ENCODE measurements at places on chromosomes 6 and 20.

DNA sequence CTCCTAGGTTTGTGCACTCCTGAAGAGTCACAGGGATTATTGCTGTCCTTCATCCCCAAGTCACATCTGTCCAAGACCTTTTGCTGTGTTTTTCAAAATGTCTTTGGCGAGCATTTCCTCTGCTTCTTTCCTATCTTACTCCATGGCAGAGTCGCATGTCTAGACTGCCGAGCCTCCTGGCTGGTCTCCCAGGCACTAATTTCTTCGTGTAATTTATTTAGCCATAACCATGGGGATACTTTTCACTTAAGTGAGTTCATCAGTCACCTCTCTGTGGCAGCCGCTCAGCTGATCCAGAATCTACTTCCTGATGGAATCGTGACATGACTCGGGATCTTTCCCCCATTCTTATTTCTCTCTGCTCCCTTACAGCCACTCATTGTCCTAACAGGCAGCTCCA, 25.8 kb downstream of the ADGRF5 start:
- DNase-seq: no peak

DNA sequence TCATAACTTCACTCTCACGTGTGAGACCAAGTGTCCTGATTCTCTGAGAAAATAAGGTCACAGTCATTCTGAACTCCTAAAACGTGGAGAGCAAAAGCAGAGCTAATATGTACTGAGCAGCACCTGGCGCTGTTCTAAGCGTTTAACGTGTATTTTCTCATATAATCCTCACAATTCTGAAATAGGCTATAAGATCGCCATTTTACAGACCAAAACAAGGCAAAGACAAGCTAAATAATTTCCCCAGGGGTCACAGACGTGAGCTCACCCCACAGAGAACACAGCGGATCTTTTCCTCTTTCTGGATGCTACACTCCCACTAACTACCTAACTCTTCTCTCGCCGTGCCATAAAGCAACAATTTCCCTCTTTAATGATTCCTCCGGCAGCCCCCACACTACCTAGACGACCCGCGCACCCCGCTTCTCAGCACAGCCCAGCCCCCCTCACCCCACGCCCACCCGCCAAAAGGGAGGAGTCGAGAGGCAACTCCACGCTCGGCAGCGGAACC, 636 bp downstream of the SUPT3H start:
- DNase-seq: no peak

DNA sequence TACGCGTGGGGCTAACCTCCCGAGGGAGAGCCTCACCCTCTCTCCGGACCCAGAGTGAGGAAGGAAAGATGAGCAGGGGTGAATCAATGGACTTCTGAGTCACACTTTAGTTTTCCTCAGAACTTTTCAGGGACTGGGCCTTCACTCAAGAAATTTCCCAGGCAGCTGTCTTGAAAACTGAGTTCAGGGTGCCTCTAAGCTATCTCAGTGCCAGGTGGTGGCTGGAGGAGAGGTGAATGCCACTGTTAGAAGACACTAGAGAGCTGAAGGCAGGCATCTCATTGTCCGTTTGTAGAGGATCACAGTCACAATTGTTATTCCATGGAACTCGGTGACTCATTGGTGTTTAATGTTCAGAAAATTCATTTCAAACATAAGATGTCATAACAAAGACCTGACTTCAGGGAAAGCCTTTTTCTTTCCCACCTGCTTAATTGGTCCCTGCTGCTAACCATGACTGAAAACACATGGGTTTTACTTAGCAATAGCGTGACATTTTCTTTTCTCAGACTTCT, 5.3 kb upstream of the SERPINB6 start:
- no peak for DNase-seq

GRCh38 chr6:166563805-166564204, 22.7 kb downstream of the RAMACL start:
- DNase-seq: no peak

DNA sequence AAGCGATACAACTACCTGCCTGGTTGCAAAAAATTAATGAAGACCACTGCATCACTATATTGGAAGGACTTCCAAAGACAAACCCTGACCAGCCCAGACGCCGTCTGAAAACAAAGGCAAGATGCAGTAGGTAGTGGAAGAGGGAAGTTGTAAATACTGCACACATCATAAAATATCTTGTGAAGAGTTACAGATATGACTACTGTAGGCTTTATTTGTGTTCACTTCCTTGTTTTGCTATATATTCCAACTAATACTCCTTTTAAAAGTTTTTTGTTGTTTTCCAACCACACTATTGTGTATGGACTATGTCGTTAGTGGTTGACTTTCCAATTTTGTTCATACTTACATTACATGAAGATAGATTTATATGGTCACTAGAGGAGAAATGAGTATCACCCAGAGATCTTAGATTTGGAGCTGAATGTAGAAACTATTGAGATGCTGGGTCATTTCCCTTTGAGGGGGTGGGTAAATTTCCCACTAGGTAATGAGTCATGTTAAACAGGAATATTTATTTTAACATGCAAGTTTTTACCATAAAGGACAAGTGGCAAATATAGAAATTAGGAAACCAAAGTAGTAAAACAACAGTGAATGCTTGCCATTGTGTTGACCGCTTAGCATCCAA, 16.6 kb upstream of the TXLNB start:
- no peak for DNase-seq

GRCh38 chr20:36997121-36997520, 45.6 kb upstream of the SAMHD1 start:
- no peak for DNase-seq

DNA sequence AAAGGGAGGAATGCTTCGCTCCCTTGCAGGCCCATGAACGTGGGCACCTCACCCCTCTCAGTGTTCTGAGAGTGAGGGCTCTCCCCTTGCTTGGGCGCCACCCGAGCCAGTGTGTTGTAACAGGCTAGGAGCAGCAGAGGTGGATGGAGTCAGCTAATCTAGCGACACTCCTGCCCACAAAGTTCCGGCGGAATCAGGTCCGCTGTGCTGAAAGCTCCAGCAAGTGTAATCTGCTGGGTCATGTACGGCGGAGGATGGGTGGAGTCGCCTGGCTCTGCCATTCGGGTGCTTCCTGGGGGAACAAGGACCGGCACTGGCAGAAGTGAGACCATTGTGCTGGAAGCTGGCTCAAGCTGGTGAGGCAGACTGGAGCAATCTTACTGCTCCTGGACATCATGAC, 1310.1 kb downstream of the EPHA7 start:
- no peak for DNase-seq

GRCh38 chr6:56720882-56721281, 78.2 kb upstream of the DST start:
- no peak for DNase-seq

- no peak for DNase-seq
Observed at GRCh38 chr6:105459049-105459448, 56.2 kb upstream of the PREP start.

- no peak for DNase-seq
Observed at GRCh38 chr6:15658181-15658744, 4.6 kb downstream of the DTNBP1 start.

GRCh38 chr20:7520361-7520760, 419.9 kb downstream of the HAO1 start:
- no peak for DNase-seq

GRCh38 chr6:99285881-99286280, 63.6 kb downstream of the FAXC start:
- no peak for DNase-seq

DNA sequence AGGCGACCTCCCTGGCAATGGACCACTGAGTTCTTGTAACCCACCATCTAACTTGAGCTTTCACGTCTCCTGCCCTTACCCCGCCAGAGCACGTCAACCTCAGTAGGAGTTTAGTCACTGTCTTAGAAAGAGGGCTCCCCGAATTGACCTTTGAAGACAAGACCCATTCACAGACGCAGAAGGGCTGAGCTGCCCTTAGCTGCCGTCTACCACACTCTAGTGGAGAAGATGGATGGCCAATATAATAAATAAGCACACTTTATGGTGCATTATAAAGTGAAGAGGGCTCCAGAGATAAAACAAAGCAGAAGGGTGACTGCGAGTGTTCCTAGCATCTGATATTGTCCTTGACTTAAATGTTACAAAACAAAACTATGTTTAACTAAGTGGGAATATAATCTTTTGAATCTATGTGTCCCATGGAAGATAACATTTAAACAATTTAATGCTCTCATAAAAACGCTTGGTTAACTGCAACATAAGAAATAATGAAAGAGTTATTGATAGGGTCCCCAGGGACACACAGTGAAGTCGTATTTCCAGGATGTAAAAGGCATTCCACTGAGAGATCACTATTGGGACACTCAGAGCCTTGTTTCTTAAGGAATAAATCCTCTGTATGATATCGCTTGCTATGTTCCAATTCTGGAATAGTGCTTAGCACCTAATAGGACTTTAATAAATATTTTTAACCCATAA, 261.1 kb downstream of the THBS2 start:
- no peak for DNase-seq

DNA sequence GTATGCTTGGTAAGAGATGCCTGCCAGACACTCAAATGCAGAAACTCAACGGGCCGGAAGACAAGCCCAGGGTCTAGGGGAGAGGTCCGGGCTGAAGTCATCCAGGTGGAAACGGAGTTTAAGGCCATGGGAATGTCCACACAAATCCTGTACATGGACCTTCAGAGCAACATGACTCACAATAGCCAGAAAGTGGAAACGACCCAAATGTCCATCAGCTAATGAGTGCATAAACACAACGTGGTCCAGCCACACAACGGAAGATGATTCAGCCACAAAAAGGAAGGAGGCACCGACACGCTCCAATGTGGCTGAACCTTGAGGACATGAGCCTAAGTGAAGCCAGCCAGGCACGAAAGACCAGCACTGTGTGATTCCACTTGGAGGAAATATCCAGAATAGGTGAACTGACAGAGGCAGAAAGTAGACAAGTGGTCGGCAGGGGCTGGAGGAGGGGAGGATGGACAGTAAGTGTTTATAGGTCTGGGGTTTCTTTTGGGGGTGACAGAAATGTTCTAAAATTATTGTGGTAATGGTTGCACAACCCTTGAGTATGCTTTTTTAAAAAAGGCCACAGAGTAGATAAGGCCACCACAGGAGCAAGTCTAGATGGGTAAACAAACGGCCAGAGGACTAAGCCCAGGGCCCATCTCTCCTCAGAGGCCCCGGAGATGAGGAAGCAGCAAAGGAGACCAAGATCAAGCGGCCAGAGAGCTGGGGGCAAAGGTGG, 105.6 kb downstream of the PREX1 start:
- no peak for DNase-seq

DNA sequence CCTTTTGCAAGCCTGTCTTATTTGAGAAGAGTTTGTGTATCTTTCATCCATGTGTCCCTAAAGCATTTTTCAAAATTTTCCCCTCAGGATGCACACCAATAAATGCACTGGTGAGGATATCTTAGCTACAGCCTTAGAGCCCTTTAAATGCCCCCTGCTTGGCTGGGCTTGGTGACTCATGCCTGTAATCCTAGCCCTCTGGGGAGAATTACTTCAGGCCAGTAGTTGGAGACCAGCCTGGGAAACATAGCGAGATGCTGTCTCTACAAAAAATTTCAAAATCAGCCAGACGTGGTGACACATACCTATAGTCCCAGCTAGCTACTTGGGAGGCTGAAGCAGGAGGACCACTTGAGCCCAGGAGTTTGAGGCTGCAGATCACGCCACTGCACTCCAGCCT, 33.8 kb upstream of the PLCB4 start:
- DNase-seq: peak; percentile 59

- no peak for DNase-seq
Observed at GRCh38 chr6:43774776-43775534, 4.9 kb downstream of the VEGFA start.

DNA sequence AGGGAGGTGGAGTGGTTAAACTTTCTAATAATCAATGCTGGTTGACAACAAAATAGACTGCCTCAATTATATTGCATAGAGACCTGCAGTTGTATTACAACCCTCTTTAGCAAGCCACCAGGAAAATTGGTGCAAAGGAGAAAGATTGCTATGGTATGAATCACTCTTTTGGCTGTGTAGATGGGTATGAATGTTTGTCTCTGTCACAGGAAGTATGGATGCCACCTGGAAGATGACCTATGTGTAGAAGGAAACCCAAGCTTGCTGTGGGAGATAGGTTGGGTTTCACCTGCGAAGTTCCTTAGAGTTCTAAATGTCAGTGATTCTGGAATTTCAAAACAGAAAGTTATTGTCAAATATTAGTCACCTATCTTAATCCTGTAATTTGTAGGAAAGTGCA, 134.6 kb downstream of the SOBP start:
- no peak for DNase-seq

- DNase-seq: peak; percentile 73
Observed at GRCh38 chr20:32652739-32653526, 20.8 kb downstream of the C20orf203 start.

DNA sequence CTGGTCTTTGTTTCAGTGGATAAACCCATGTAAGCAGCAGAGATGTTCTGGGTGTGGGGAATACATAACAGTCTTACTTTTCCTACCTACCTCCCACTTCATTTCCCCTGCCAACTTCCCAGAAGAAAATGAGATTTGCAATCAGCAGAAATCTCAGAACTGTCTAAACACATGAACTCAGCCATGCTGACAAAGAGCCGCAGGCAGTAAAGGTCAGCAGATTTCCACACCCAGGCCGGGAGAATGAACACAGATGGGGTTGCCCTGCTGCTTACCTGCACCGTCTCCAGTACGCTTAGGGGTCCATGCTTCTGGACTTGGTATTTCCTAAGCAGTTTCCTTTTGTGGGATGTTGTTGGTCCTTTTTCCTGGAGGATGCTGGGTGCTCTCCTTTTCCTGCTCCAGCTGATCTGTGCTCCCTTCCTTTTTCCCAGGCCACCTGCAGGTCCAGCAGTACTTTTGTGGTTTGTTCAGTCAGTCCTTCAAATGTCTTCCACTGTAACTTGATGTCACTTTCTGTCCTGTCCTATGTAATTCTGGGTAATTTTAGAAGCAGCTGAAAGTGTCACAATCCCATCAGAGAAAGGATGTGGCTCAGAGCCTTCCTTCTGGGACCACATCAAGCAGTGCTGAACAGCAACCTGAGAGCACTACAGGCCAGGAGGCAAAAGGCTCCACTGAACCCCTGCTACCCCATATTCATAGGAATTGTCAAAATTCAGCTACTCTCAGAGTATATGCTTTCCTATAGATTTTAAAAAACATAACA, 129.0 kb downstream of the CEP57L1 start:
- DNase-seq: no peak

DNA sequence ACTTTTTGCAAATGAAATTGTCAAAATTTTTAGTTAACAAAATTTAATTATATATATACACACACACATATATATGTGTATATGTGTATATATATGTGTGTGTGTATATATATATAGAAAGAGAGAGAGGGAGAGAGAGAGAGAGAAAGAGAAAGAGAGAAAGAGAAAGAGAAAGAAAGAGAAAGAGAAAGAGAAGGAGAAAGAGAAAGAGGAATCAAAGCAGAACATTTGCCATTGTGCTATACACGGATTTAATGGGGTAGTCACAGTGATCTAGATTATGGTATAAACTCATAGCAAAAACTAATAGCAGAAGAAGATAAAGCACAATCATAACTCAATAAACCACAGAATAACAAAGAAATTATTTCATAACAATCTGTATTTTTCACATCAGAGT, 126.7 kb downstream of the DST start:
- DNase-seq: no peak
